ENCODE measurements at places on chromosomes 2 and 18.

GRCh38 chr18:57533006-57533867, 53.3 kb downstream of the FECH start:
- DNase-seq: no peak

GRCh38 chr2:200239216-200239615, 67.3 kb upstream of the SPATS2L start:
- DNase-seq: no peak

DNA sequence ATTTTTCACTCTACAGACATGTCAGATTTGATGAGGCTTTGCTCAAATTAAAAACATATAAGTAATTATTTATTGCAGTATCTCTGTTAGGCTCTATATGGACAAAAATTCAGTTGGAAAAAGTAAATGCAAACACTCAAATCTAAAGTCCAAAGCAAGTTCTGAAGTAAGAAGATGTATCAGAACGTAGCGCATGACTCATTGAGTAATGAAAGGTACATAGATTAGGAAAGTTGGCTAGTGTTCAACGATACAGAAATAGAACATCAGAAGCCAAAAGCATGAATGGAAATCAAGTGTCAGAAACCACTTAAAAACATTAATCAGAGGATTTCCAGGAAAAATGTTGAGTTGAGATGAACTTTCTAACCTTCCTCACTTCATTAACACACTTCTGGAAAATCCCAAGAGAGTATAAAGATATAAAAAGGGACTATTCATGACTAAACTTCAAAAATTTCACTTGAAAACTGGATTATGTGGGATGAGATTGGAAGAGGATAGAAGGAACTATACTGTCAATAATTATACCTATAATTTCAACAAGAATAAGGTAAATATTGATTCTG, 494.1 kb downstream of the LRRTM4 start:
- no peak for DNase-seq

DNA sequence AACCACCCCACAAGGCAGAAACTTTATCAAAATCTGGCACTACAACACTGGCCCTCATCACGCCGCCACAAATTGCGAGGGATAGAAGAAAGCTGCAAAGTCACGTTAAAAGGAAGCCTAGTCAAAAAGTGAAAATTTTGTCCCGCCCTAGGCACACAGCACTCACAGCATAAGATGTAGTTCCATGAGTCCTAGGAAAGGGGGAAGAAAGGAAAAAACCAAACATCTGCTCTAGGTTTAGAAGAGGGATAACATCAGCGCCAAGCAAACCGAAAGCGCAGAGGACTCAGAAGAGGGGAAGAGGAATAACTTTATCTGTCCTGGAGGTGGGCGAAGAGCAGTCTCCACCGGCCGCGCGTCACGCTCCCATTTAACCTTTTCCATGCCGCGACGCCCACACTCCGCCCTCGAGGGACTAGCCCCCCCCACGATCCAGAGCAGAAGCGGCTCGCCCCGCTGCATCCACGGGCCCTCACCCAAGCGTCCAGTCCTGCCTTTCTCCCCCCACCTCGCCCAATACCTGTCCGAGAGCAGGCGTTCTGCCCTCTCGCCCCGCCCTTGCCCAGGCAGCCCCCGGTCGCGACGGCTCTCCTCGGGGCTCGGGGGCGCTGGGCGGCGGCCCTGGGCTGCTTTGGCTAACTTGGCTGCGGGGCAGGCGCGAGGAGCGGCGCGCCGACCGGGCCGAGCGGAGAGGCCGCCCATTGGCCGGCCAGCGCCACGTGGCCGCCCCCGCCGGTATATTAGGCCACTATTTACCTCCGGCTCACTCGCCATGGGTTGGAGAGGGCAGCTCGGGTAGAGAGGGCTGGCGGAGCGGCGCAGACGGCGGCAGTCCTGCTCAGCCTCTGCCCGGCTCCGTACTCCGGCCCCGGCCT, at the start of gene HOXD1:
TSS of gene HOXD1 (plus strand) at position 770 of the 875 bp plus-strand sequence. CDS start 134 bp downstream, outside the sequence.
- peak; percentile 87 for DNase-seq

- DNase-seq: no peak
Observed at GRCh38 chr2:101551336-101551888, 76.5 kb upstream of the RFX8 start.

- no peak for DNase-seq
Observed at GRCh38 chr2:208042041-208042440, 16.7 kb upstream of the PLEKHM3 start.

DNA sequence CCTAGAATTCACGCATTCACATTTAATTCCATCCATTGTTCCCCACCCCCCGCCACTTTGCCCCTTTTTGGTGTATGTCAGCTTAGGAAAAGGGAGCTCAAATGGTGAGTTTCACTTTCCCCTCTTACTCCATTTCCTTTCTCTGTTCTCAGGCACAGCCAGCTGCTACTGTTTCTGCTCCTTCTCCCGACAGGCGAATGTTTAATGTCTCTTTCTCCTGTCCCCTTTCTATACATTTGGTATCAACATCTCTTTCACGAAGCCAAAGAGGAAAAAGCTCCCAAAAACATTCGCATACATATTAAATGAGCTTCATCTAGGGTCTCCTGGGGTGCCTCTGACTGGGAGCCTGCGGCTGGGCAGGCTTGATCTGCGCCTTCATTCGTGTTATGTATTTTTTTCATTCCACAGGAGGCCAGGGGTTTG, 124.2 kb upstream of the SATB2 start:
- no peak for DNase-seq

DNA sequence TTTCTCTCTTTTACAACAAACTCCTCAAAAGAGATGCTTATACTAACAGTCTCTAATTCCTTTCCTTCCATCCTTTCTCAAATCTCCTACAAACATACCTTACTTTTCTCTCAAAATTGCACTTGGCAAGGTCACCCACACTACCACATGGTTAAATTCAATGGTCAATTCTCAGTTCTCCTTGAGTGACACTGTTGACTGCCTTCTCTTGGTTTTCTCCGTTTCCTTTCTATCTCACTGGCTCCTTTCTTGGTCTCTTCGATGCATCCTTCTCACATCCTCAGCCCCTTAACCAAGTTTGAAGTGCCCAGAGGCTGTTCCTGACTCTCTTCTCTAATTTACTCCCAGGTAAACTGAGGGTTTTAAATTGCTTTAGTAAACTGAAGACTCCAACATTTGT, 12.5 kb downstream of the C1D start:
- no peak for DNase-seq

- DNase-seq: no peak
Observed at GRCh38 chr18:37497853-37498518, 67.6 kb downstream of the CELF4 start.

GRCh38 chr2:149002891-149003740, 35.4 kb upstream of the LYPD6B start:
- DNase-seq: no peak

DNA sequence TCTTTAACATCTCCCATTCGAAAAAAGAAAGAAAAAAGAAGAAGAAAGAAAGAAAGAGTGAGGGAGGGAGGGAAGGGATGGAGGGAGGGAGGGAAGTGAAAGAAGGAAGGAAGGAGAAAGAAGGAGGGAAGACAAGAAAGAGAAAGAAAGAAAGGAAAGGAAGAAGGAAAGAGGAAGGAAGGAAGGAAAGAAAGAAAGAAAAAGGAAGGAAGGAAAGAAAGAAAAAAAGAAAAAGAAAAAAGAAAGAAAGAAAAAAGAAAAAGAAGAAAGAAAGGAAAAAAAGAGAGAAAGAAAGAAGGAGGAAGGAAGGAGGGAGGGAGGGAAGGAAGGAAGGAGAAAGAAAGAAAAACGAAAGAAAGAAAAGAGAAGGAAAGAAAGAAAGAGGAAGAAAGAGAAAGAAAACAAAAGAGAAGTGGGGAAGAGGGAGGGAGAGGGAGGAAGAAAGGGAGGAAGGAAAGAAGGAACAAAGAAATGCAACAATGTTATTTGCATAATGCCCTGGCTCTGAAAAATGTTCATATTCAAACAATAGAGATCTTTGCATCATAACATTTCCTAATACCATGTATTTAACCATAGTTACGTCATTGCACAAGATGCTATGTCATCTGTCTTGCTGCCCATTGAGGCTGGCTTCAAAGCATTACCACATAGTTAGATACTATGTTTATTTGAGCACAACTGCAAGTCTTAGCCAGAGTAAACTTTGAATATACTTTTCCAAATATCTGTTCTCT, 550.6 kb downstream of the DSC3 start:
- no peak for DNase-seq

DNA sequence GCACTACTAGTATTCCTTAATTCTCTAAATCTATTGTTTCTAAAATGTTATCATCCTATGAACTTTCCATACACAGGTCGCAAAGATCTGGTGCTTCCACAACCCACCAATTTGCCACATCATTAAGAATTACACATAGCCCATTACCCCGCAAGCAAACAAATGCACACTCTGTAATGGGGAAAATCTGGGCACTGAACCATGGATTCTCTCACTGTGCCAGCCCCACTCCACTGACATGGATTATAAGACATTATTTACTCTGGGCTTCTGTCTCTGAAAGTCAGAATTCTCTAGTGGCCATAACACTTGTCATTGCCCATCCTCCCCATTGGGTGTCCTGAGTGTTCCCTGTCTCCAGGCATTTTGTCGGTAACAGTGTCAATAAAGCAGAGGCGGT, 537.1 kb downstream of the EPHA4 start:
- DNase-seq: no peak

GRCh38 chr2:129369437-129369836, 610.0 kb upstream of the RAB6C start:
- DNase-seq: no peak

DNA sequence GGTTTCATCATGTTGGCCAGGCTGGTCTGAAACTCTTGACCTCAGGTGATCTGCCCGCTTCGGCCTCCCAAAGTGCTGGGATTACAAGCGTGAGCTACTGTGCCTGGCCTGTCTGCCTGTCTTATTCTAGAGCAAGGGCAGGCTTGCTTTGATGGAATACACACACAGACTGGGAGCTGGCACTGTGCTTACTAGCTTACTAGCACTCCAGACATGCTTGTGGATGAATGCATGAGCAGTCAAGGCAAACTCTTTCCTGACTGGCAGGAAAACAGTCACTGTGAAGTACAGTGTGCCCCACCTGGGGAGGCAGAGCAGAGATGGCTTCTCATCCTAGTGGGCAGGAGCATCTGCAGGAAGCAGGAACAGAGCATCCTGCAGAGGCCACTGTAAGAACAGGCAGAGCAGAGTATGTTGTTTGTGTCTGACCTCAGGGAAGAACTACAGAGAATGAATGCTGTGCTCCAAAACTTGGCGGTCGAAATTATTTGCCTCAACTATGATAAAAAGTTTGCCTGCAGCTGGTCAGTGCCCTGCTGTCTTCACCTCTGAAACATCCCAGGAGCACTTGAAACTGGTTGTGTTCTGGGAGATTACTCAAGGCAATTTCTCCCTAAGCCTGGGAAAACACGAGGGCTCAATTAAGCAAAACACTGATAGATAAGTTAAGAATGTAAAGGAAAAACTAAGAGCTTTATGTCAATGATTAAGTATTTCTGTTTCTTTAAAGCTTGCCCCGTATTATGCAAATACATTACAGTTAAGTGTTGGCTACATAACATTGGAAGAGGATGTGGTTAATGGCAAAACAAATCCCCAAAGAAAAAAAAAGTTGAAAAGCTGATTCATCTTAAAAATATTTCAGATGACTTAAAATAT, 102.4 kb downstream of the VAPA start:
- DNase-seq: peak; percentile 43

DNA sequence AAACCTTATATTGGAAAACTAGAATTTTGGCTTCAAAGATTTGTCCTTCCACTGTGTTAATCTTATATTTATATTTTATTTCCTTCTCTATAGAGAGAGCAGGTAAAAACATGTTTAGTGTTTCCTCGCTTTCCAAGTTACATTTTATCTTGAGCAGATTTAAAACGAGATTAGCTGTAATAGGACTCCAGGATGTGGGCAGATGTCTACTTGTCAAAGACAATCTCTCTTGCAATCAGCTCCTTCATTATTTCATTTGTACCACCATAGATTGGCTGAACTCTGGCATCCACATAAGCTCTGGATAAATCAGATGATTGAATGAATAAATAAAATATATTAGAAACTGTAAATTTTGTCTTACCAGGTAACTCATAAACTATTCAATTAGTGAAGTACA, 17.5 kb upstream of the KANSL1L start:
- DNase-seq: no peak

GRCh38 chr18:62767836-62768557, 52.7 kb downstream of the PHLPP1 start:
- no peak for DNase-seq

DNA sequence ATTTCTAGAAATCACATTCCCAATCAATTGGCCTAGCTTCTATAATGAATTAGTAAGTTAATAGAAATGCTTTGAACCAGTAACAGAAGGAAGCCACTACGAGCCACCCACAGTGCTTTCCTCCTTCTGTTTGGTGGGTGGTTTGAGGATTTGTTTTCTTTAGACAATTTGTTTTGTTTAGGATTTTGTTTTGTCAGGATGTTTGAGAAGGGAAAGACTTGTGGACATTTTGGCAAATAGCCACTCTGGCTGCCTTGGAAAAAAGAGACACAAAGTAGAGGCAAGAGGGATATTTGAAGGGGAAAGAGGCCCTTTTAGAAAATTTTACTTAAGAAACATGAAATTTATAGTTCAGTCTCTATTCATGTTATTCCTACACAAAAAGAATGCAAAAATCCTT, 47.7 kb downstream of the TANK start:
- DNase-seq: no peak

GRCh38 chr18:11981192-11981542, at the start of gene IMPA2:
Gene IMPA2, plus strand, starts transcription at chr18:11981507. Its CDS starts 163 bp downstream, at chr18:11981670.
- peak; percentile 99 for DNase-seq

- peak; percentile 85 for DNase-seq
Observed at GRCh38 chr2:160432633-160433032, 61.0 kb downstream of the RBMS1 start.

GRCh38 chr18:31232775-31233424, 70.2 kb upstream of the DSC1 start:
- no peak for DNase-seq

DNA sequence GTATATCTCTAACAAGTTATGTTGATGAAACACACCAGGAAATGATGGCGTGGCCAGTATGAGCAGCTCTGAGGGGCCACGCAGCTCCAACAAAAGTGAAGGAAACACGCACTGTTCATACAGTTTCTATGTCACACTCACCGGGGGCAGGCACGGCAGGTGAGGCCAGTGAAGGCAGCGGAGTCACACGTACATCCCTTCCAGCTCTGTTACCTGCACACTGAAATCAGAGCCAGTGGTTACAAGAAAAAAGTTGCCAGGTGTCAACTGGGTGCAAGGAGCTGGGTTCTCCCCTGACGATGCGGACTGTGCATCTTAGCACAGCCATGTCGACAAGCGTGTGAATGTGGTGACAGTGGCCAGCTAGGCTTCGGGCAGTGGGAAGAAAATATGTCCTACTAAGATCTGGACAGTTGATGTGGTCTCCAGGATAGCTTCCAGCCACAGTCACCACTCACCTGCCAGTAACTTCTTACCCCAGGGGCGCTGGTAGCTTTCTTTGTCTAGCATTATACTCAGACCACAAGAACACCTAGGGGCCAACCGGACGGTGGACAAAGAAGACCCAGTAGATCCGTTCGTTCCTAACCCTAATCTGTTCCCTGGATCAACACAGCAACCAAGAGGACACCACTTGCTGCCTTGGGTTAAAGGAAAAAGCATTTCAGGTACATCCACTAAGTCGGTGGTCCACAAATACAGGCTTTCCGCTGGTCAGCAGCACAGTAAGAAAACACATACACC, 10.1 kb downstream of the HJURP start:
- no peak for DNase-seq

GRCh38 chr2:105880637-105881036, 135.9 kb downstream of the NCK2 start:
- DNase-seq: no peak

GRCh38 chr18:11713756-11714155, 24.7 kb downstream of the GNAL start:
- no peak for DNase-seq
